ENCODE measurements at places on chromosomes 5 and 9. TPM values are rescaled to one million over a fixed set of nuclear protein-coding genes. Genes with fewer than 3 reads are reported as not detected.

GRCh38 chr5:38607396-38607795 is 51.0 kb upstream of the LIFR start:
- no peak for DNase-seq

DNA sequence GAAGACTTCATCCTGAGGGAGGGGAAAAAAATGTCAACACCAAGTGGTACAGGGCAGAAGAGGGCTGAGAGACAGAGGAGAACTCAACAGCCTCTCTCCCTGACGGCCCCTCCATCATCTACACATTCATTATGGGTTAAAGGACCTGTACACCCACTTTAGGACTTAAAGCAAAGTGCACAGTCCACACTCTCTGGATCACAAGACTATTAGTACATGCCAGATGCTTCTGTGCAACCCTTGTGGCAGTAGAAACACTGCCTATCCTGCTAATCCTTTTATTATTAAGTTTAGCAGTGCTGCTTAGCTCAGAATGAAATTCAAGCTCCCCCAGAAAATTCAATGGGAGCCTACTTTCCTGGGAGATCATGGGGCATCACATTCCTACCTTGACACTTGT is 1.9 kb downstream of the FRMD3 start:
- no peak for DNase-seq

- no peak for DNase-seq
Measured at GRCh38 chr5:62331921-62332320, 25.9 kb downstream of the KIF2A start.

DNA sequence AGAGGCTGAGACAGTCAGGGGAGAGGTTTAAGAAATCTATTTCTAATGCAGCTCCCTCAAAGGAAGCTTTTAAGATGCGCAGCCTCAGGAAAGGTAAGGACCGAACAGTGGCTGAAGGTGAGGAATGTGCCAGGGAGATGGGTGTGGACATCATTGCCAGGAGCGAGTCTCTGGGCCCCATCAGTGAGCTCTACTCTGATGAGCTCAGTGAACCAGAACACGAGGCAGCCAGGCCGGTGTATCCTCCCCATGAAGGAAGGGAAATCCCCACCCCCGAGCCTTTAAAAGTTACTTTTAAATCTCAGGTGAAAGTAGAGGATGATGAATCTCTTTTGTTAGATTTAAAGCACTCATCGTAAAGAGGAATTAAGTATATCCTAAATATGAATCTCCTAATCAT is 8.2 kb downstream of the CAVIN4 start:
- no peak for DNase-seq

PCDHB5 gene
- total RNA-seq: 2.5 TPM
